H4 (cell line): ENCODE measurements at places on chromosomes 2 and 18. TPM values are rescaled to one million over a fixed set of nuclear protein-coding genes. Genes with fewer than 3 reads are reported as not detected.

Gene MYOM1
- total RNA-seq, result 0.02 TPM in 1 of 2 replicates, not detected in the other

Gene NCK2
- total RNA-seq, result 14.7 and 17.6 TPM in 2 replicates

Gene RNF125
- total RNA-seq, result 0.25 and 0.29 TPM in 2 replicates

Gene CCDC68
- not detected in 2 replicates for total RNA-seq

Gene SRD5A2
- total RNA-seq, result not detected in 2 replicates

Gene LHCGR
- total RNA-seq, result not detected in 2 replicates

- peak; percentile 7 for DNase-seq
Observed at GRCh38 chr2:50449306-50449705, 582.6 kb downstream of the NRXN1 start.
